ENCODE measurements at places on chromosomes 16 and 17.

- DNase-seq: no peak
Observed at GRCh38 chr16:21990381-21990944, 10.5 kb downstream of the PDZD9 start.

GRCh38 chr16:88939972-88940861 is 36.8 kb downstream of the CBFA2T3 start:
- DNase-seq: no peak

DNA sequence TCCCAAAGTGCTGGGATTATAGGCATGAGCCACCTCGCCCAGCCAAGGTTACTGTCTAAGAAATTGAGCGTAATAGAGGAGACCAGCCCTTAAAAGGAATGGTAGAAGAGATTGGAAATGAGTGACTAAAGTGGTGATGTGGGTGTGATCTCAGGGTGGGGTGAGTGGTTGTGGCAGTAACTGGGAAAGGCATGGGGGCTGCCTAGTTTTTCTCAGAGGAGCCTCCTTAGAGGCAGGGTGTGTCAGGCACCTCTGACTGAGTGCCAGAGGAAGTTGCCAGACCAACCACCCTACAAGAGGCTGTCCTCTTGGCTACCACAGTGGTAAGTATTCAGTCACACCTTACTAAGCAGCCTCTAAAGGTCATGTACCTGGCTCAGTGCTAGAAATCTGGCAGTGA is 8.9 kb downstream of the DUS2 start:
- DNase-seq: peak; percentile 64

- DNase-seq: peak; percentile 33
Observed at GRCh38 chr17:40472733-40473452, 28.5 kb downstream of the TNS4 start.

GRCh38 chr16:31242206-31242605 is 17.6 kb upstream of the ITGAM start:
- DNase-seq: no peak

DNA sequence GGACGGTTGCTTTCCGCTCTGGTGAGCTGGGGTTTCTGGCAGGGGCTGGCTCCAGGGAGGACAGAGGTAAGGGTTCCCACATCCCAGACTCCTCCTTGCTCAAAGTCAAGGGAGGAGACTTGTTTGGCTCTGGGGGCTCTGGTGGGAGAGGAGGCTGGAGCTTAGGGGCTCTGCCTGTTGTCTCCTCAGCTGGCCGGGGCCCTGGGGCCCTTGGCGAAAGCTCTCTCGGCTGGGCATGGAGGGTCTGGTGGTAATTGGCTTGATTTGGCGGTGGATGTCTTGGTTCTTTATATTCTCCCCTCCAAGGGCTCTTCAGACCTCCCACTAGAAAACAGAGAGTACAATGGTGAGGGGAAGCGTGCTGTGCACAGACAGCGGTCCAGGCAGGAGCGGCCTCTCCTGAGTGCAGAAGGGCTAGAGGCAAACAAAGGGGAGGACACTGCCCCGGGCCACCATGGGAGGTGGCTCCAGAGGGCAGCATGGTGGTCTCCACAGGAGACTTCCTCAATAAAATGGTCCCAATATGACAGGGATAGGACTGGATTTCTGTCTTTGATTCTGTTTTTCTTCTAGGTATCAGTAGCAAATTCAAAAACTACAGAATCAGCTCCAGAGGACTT is 5.7 kb upstream of the SPATA32 start:
- no peak for DNase-seq

DNA sequence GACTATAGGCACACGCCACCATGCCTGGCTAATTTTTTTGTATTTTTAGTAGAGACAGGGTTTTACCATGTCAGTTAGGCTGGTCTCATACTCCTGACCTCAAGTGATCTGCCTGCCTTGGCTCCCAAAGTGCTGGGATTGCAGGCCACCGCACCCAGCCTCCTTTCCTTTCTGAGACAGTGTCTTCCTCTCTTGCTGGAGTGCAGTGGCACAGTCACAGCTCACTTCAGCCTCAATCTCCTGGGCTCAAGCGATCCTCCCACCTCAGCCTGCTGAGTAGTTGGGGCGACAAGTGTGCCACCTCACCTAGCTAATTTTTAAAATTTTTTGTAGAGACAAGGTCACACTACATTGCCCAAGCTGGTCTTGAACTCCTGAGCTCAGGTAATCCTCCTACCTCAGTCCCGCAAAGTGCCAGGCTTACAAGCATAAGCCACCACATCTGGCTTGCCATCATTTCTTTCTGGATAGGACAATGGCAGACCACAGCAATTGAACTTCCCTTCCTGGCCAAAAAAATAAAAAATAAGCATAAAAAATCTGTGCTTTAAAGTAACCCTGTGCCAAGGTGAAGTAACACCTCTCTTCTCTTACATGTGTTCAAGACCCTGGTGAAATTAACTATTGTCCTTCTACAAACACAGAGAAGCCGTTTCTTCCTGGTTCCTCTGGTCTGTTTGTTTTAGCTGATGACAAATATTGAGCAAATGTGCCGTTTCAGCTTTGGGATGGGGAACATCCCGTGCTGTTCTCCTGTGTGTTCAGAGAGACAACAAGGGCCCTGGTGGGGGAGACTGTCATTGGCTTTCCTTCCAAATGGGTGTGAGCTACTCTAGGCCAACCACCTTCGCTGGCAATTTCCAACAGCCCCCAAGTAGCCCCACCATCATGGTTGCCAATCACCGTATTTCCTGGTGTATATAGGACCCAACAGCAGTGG is 60.2 kb downstream of the EMP2 start:
- no peak for DNase-seq

- no peak for DNase-seq
Observed at GRCh38 chr16:50664270-50664669, 16.8 kb downstream of the SNX20 start.

DNA sequence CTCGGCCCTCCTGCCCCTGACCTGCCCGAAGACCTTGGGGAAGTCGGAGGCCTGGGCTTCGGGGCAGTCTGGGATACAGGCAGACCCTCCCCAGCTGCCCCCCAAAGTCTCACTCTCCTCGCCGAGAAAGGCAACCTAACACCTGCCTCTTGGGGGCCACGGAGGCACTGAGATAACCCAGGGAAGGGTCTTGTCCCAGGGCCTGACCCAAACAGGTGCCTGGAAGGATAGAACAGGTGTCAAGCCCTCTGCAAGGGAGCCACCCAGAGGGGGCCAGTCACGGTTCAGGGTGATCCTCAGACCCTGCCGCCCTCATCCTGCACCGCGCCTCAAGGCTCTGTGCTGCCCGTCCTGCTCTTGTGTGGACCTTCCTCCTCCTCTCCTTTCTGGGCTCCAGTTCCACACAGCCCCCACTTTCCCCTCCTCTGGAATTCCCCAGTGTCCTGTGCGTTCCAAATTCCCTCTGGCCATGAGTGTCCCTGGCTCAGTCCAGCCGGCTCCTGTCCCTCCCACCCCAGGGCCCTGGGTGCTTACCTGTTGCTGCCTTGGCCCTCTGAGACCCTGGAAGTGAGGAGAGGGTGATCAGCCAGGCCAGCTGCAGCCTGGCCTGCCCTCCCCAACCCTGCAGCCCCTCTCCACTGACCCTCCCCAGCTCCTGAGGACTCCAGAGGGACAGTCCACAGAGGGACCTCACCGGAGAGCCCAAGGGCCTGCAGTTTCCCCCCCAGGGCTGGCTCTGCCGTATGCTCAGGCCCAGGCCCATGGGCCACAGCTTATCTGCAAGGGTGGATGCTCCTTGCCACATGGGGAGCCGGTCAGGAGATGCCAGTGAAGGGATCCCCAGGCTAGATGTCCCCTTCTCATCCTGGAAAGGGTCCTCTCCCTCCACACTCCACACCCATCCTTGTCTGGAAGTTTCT is 3.8 kb downstream of the PRSS27 start:
- DNase-seq: no peak

GRCh38 chr16:20905576-20905975 is 5.0 kb downstream of the LYRM1 start:
- no peak for DNase-seq

DNA sequence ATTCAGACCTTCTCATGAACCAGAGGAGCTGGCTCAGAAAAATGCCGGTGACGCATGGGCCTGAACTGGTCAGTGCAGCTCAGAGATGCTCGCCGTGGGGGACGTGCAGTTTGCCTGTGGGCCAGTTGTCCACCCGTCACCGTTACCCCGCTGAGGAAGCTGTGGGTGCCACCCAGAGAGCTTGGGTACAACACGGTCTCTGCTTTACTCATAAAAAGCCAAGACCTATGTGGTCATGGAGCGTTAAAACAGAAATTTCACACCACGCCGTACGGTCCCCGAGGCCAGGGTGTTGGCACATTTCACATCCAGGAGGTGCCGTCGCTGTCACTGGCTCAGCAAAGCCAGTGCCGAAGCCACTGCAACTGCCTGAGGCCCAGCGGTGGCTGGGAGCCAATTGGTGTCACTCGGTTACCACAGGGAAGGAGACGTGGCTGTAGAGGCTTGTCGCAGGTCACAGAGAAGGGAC is 120.9 kb downstream of the METRNL start:
- DNase-seq: peak; percentile 69

GRCh38 chr17:21167303-21167702 is 40.5 kb downstream of the DHRS7B start:
- no peak for DNase-seq

DNA sequence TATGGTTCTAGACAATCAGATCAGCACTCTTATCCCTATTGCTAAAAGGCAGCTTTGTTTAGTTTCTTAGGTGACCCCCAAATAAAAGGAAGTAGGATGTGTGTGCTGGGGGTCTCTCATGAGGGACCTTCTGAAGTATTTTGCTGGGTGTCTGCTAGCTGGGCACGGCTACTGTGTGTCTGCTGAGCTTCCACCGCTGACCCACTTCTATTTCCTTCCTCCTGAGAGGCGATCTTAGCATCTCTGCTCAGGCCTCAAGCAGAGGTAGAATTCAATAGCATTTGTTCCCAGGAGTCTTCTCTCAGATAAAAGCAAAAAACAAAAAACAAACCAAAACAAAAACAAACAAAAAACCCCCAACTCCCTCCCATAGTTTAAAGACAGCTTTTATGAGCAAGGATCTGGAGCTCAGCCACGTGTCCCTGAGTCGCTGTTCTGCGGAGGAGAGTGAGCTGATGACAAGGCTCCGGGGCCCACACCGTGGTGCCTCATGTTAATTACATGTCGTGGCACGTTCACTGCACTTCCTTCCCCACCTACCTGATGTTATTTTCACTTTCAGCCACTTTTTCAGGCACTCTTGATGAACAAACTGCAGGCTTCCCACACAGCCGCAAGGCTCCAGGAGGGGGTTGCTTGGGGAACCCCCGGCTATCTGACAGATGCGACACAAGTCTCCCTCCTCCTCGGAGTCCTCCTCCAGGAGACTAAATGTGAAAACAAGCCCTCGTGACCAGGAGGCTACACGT is 83.5 kb downstream of the MARCHF10 start:
- peak; percentile 59 for DNase-seq

GRCh38 chr16:49876716-49877129 is 20.8 kb upstream of the ZNF423 start:
- DNase-seq: peak; percentile 25

- DNase-seq: peak; percentile 70
Observed at GRCh38 chr17:80619535-80620235, 75.0 kb downstream of the RPTOR start.

DNA sequence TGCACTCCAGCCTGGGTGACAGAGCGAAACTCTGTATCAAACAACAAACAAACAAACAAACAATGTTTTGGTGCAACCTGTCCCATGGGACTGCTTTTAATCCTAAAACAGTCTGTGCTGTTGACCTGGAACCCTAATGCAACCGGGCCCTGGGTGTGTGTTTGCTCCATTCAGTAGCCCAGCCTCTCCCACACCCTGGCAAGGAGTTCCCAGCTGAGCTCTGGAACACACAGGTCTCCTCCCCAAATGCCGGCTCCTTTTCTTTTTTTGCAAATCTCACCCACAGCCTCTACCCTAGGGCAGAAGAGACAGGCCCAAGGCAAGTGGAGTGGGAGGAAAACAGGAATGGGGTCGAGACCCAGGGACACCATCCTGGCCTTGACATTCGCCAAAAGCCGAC is 29.8 kb upstream of the RASD1 start:
- DNase-seq: no peak

GRCh38 chr17:48841395-48841831 is 10.6 kb downstream of the CALCOCO2 start:
- peak; percentile 60 for DNase-seq

DNA sequence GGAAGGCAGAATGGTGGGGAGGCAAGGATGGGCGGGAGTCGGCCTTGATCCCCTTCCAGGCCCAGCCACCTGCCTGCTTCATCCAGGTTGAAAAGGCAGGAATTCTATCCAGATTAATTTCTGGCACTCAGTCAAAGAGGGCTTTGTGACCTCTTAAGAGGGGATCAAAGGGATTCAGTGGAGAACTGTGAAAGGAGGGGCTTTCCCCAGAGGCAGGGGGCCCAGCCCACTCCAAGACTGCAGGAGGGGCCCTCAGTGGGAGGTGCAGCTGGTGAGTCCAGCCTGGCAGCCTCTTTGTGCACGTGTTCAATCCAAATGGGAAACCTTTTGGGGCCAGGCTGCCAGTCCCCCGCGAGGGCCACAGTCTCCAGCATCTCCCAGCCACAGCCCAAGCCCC is 148.5 kb upstream of the PLCG2 start:
- DNase-seq: no peak

DNA sequence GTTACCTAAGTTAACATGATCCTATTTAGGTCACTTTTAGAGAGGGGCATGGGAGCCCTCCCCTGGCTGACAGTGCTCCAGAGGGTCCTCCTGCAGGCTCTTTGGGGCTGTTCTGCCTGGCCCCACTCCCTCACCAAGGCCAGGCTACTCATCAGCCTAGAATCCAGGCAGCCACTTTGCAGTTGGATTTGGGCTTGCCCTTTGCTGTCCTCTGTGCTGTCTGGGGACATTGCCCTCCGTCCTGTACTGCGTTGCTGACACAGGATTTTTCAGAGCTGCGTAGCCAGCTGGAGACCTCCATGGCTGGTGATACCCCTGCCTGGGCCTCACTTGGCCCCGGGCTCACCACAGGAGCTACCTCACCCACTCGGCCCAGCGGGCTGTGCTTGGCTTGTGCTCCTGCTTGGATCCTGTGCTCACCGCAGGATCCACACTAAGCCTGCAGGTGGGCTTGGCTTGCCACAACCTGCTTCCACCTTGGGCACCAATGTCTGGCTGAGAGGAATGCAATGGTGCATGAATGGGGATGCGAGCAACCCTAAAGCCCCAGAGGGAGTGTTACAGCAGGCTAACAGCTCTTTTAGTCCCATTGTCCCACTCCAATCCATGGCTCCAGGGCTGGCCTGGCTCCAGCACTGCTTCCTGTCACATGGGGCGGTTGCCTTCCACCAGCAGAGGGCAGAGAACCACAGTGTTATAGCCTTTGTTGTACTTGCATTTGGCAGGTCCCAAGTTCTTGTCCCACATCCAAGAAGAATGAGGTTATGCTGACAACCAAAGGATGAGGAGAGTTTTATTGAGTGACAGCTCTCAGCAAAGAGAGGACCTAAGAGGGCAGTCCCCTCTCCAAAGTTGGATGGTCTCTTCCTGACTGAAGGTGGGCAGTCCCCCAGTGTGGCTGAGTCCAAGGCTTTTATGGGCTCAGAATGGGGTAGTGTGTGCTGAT is 21.5 kb downstream of the CCL4 start:
- no peak for DNase-seq

- peak; percentile 44 for DNase-seq
Observed at GRCh38 chr17:81509972-81510784, 2.4 kb downstream of the ACTG1 start.

- DNase-seq: peak; percentile 56
Observed at GRCh38 chr16:74275031-74275636, 21.5 kb upstream of the PSMD7 start.

Data from ELR (cell line).